ENCODE measurements at places on chromosomes 2 and 18.

DNA sequence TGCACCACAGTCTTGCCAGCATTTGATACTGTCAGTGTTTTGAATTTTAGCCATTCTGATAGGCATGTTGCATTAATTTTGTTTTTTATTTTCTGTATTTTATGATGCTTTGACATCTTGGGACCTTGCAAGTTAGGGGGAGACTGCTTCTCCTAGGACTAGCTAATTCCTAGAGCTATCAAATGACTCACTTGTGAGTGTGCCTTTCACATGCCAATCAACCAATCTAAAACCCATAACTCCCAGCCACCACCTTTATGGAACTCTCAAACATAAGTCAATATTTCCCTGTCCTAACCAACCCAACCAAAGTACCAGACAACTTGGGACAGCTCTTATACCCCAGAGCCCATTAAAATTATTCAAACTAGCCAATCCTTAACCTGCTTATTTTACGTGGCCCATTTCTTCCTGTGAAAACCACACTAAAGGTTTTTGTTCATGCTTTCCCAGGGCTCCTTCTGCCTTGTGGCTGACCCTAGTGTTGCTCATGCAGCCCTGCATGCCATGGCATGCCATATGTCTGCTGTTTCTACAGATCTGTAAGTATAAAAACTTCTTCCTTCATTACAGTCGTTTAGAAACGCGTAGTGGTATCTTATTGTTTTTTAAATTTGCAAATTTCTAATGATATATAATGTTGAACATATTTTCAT, 230.1 kb downstream of the GPD2 start:
- DNase-seq: no peak

- DNase-seq: no peak
Observed at GRCh38 chr2:176174382-176174823, 14.1 kb upstream of the HOXD1 start.

GRCh38 chr18:68722821-68723220, 7.9 kb upstream of the TMX3 start:
- DNase-seq: no peak

- no peak for DNase-seq
Observed at GRCh38 chr2:221972813-221973478, 325.9 kb downstream of the PAX3 start.

Data from GM19239 (cell line).